ENCODE measurements at places on chromosomes 5 and 9. TPM values are rescaled to one million over a fixed set of nuclear protein-coding genes. Genes with fewer than 3 reads are reported as not detected.

DNA sequence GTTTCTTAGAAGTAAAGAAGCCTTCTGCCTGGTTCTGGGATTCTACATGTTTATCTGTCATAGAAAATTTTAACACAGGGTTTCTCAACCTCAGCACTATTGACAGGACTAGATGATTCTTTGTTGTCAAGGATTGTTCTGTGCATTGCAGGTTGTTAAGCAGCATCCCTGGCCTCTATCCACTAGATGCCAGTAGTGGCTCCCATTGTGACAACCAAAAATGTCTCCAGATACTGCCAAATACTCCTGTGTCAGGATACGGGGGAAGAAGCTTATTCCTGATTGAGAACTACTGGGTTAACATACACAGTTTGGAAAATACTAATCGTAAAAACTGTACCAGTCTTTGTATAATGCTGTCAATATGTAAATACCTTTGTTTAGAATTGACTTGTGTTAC is 167.1 kb downstream of the NIPBL start:
- no peak for DNase-seq

DNA sequence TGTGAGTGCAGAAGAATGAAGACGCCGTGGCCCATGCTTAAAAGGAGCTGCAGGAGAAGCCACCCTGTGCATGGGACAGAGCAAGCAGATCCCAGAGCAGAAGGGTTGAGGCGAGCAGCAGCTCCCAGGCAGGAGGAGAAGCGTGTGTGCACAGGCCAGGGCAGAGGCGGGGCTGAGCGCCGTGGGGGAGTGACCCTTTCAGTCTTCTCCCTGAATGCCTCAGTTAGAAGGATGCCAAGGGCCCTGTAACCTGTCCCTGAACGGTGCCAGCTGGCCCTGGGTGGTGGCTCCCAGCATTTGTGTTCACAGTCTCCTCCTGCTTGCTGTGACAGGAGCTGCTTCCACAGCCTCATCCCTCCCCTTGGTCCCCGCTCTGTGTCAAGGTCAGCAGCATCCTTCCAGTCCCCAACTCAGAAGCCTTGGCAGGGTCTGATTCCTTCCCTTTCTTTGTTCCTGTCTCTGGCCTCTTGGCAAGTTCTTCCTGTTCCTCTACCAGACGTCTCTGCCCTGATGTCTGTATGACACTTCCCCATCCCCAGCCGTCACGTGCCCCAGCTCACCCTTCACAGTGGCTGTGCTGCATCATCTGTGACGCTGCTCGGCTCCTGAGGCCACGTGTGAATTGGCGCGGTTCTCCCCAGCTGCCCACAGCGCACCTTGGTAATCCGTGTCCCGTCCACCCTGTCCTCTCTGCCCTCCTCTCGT is 5.2 kb downstream of the EXOC3 start:
- DNase-seq = no peak

Gene PCDHB16
- total RNA-seq = 4.0 TPM

DNA sequence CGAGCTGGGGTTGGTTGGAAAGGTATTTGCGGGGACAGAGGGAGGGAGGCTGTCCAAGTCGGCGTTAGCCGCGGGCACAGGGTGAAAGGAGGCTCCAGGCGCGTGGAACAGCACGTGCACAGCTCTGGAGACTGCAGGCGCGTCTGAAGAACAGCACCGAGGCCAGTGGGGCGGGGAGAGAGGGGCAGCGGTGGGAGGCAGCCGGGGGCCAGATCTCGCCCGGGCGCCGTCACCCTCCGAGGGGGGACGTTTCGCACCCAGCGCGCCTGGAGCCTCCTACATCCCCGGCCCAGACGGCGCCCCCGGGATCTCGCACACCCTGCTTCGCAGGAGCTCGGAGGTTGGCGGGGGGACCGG is 79.6 kb downstream of the NTNG2 start:
- no peak for DNase-seq

Gene PKD2L2
- total RNA-seq = not detected

Gene PSMD5
- 8.7 TPM for total RNA-seq

DNA sequence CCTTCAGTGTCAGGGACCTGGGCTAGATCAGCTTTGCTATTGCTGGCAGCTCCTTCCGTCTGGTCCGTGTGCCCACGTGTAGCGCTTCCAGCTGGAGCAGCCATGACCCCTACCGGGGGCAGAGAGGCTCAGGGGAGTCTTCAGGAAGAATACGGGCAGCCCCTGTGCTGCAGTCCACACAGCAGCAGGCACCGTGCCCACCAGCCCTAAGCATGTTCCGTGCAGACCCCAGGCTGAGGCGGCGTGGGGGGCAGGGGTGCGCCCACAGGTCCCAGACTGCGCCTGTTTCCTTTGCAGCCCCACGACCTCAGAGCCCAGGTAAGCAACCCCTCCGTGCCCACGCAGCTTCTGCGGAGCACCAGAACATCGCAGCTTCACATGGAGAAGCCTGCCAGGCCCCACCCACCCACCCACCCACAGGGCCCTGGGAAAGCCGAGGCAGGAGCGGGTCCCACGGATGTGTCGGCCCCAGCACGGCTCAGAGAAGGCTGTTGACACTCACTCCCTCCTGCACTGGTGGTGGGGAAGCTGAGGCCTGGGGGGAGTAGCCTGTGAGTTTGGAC is 83.1 kb downstream of the KCNT1 start:
- no peak for DNase-seq

GRCh38 chr9:84123648-84124406 is 143.2 kb downstream of the RMI1 start:
- DNase-seq = no peak

DNA sequence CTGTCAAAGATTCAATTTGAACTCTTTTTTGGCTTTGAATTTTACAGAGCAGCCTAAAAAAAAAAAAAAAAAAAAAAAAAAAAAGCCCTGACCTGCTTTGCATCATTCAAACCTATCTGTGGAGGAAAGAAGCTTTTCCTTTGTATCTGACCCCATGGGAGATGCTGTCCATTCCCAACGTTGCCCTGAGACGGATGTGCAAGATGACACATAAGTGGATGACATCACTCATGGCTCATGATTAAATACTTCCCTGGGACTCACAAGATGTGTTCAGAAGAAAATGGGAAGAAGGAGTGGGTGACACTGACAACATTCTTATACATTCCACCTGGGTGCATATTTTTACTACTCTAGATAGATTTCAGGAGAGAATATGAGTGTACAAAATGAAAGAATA is 245.7 kb upstream of the ELAVL2 start:
- DNase-seq = no peak

DNA sequence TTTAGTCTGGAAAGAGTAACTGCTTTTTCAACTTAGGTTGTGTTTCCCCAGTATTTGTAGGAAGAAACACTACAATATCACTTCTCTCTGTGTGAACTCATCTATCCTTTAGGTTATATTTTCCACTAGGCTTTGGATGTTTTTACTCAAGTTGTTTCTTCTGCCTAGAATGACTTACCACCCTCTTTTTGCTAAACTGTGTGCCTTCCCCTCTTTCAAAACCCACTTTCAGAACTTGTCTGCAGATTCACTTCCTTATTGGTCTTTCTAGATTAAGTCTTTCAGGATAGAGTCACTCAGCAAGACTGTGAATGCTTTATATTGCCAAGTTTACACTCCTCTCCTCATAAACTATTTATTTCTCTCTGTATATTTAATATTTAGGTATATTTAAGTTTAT is 14.2 kb upstream of the CAST start:
- no peak for DNase-seq

DNA sequence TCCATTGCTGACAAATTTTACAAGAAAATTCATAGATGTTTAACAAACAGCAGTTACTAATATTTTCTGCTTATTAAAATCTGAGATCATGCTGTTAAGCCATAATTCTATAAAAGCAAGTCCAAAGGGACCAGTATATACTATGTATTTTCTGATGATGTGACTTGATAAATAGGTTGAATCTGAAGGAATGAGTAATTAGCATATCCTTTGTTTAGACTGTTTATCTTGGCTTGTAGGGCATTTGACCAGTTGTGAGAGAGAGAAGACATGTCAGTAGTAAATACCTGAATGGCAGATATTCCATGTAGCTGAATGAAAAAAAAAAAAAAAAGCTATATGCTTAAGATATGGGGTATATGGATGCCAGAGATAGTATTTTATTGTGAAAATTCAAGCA is 14.6 kb downstream of the CPEB4 start:
- no peak for DNase-seq

Gene IFNA2
- not detected for total RNA-seq

Gene IQGAP2
- 37.7 TPM for total RNA-seq

Gene TBC1D9B
- total RNA-seq = 26.7 TPM

Gene BARHL1
- total RNA-seq = 3.1 TPM

- DNase-seq = no peak
These were observed 37.1 kb upstream of the RARS1 start for GRCh38 chr5:168449166-168449565.

Gene PITX1
- not detected for total RNA-seq

- DNase-seq = no peak
These were observed 37.9 kb upstream of the DPYSL3 start for GRCh38 chr5:147547730-147548129.

DNA sequence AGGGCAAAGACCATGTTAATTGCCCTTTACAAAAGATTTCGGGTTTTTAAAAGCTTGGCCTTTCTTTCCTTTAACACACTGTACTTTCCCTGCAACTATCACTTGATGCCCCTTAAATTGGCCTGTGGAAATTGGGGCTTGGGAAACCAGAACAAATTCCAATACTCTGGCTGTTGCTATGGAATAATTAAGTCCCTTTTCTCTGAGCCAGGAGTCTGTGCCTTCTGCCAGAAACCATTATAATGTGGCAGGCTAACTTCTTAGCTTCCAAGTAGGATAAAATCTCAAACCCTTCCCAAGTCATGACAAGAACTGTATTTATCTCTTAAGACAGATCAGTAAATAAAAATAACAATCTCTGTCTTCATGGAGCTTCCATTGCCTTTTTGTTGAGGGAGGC is 1.1 kb upstream of the SPINK1 start:
- DNase-seq = no peak

Gene QRFP
- not detected for total RNA-seq

Gene CENPP
- 5.5 TPM for total RNA-seq

Gene PCDHA9
- 2.0 TPM for total RNA-seq

DNA sequence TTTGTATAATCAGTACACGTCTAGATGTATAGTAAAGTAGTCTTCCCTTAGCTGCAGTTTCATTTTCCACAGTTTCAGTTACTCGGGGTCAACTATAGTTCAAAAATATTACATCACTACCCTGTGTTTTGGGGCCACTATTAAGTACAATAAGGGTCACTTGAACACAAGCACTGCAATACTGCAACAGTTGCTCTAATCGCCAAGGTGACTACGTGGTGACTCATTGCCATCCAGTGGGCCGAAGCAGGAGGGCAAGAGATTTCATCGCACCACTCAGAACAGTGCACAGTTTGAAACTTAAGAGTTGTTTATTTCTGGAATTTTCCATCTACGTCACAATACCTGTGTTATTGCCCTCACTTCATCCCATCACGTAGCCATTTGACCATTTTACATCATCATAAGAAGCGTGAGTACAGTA is at the start of gene ARL14EPL:
Gene ARL14EPL (plus strand): TSS at position 379 of the 424 bp plus-strand sequence. CDS start 18,994 bp downstream, outside the sequence.
- DNase-seq = peak; percentile 18

Gene LECT2
- total RNA-seq = not detected

Gene GPR107
- 33.8 TPM for total RNA-seq

DNA sequence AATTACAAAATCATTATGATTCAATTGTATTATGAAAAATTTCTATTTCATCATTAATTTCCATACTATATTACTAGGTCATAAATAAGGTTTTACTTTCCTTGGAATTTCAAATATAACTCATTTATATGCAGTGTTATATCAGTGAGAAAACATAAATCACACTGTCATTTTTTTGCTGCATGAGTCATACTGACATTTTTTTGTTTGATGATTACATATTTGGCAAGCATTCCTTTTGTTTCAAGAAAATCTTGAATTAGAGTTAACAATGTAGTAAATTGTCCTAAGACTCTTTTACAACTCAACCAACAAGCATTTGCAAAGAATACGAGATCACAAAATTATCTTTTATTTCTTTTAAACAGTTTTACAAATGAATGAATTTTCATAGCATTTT is 298.4 kb upstream of the SEMA6A start:
- no peak for DNase-seq

DNA sequence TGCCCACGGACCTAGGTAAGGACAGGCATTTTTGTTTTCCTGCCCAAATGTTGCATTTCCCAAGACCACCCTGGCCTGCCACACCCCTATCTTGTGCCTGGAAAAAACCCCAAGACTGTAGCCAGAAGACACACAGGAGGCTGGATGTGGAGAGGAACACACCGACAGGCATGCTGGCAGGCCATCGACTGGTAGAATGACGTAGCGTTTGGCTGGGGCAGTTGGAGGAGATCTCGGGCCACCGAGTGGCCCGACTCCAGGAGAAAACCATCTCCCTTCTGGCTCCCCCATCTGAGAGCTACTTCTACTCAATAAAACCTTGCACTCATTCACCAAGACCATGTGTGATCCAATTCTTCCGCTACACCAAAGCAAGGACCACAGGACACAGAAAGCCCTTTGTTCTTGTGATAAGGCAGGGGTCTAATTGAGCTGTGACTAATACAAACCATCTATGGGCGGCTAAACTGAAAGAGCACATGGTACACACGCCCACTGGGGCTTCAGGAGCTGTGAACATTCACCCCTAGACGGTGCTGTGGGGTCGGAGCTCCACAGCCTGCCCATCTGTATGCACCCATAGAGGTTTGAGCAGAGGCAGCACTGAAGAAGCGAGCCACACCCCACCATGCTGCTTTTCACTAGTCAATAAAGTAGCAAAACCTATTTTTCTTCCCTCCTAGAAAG is 38.9 kb upstream of the N4BP3 start:
- DNase-seq = peak; percentile 30

Gene TMEM167A
- 115 TPM for total RNA-seq

Gene F12
- total RNA-seq = 2.0 TPM

Gene IL13
- not detected for total RNA-seq

DNA sequence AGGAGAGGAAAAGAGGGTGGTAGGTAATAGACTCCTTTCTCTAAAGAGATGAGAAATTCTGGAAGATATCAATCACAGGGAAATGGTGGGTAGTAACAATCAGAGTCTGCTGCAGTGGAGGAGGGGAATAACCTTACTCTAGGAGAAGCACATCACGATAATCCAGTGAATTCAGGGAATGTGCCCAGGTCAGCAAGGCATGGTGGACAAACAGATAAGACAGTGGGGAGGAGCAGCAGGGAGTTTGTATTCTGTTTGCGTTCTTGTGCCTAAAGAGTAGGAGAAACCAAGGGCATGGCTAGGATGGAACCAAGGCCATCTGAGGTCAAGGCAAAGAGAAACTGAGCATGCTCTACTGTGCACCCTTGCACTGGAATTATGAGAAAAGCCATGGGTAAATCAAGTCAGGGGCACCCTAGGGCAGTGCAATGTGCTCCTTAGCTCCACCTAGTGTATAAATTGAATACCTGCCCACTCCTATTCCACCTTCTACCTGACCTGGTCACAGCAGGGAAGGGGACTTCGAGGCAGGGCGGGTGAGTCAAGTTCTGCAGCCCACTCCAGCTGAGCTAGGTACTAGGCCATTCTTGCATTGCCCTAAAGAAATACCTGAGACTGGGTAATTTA is 31.6 kb downstream of the RETREG1 start:
- no peak for DNase-seq

Gene ARAP3
- 17.0 TPM for total RNA-seq
